ENCODE measurements at places on chromosomes 7 and 10.

DNA sequence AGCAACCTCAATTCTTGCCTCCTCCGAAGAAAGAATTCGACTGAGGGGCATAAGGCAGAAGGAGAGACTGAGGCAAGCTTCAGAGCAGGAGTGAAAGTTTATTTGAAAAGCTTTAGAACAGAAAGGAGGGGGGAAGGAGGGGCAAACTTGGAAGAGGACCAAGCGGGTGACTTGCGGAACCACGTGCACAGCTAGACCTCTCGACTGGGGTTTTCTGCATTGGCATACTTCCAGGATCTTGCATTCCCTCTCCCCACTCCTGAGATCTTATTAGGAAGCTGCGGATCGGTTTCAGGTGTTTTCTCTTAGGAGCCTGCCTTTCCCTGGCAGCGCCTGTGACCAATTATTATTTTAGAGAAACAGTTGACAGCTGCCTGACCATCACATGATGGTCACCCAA is 20.3 kb upstream of the CPXM2 start:
- DNase-seq: peak; percentile 24

GRCh38 chr10:130045801-130046321 is 64.8 kb downstream of the C10orf143 start:
- no peak for DNase-seq

GRCh38 chr7:129264534-129264933 is 39.7 kb downstream of the AHCYL2 start:
- DNase-seq: no peak

GRCh38 chr7:12423355-12423996 is 19.8 kb upstream of the VWDE start:
- no peak for DNase-seq

- DNase-seq: no peak
Measured at GRCh38 chr10:71534568-71535194, 138.0 kb downstream of the CDH23 start.

DNA sequence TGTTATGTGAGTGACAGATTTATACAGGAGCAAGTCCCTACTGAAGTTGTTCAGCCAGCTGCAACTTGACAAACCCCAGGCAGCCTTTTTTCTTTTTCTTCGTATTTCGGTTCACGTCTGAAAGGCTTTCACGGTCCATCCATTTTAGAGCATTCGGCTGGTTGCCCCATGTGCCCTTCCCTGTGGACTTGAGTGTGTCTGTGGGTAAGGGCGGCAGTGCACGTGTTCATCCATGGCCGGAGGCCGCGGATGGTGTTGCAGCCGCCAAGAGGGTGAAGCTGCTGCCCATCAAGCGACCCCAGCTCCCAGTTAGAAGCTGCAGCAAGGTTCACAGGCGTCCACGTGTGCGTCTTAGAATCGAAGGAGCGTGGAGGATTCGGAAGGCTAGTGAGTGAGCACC is 35.9 kb downstream of the PPP2R2D start:
- no peak for DNase-seq

GRCh38 chr7:5692112-5692844 is 89.2 kb downstream of the RNF216 start:
- no peak for DNase-seq

- no peak for DNase-seq
Measured at GRCh38 chr10:92849576-92850090, 1.3 kb downstream of the EXOC6 start.

GRCh38 chr7:123747620-123748141 is 1.1 kb downstream of the WASL start:
- no peak for DNase-seq

DNA sequence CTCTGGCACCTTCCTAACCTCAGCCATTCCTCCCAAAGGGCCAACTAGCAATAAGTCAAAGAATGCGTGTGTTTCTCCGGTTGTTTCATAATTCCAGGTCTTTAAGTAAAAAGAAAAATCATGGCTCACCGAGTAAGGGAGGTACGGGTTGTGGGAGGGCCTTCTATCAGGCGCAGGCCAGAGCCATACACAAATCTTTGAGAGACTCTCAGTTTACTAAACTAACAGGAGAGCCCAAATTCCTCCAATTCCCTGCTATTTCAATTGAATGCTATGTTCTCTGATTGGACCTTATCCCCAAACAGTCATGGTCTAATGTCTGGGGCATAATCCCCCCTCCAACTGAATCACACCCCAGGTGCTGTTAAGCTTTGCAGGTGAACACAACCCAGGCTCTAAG is 26.2 kb upstream of the SLF2 start:
- DNase-seq: no peak

- no peak for DNase-seq
Measured at GRCh38 chr10:43409385-43410109, 561 bp upstream of the HNRNPF start.

- no peak for DNase-seq
Measured at GRCh38 chr7:116329686-116330503, 119.6 kb downstream of the TES start.

DNA sequence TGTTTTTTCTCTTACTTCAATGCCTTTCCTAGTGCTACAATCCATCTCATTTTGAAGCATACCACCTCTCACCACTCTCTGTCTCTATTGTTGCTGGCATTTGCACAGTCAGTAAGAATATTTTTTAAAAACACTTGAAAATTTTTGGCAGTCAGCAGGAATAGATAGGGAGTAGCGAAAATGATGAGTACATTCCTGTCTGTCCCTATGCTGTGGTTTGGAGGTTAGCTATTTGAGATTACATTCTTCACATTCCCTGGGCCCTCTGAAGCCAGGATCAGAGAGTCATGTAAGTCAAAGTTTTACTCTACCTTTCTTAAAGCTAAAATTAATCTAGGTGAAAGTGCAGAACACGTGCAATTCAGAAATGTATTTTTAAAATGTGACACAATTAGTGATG is 53.0 kb upstream of the MAGI2 start:
- DNase-seq: no peak

DNA sequence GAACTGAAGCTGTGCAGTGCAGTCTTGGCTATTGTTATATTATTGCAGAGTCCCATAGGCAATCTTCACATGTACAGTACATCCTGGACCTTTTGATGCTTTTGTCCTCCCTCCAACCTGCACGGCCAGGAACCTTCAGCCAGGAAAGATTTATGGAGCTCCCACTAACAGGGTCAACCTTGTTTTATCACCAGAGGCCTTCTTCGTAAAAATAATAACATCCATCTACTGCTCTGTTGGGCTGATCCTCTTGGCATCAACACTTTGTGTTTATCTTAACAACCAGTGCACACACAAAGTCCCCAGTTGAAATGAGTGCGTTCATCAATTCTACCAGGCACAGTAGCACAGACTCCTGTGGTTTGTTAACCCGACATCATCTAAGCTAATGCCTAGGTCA is 72.4 kb downstream of the AGMO start:
- no peak for DNase-seq

DNA sequence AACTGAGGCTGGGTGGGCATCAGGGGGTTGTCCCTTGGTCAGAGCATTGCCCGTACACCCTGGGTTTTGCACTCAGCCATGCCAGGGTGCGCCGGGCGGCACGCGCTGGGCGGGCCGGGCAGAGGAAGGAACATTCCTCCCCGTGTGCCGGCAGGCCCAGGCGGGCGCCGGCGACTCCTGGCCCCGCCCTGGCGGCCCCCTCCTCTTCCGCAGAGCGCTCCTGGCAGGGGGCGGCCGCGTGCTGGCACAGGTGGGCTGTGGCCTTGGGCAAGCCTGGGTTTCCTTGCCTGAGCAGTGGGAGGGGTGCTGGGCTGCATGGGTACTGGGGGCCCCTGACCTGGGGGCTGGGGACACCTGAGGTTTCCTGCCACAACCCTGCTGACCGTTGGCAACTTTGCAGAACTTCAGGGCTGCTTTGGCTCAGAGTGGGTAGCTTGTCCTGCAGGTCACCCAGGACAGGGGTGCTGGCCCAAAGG is 3.9 kb downstream of the LFNG start:
- DNase-seq: no peak

- no peak for DNase-seq
Measured at GRCh38 chr10:114045136-114046086, 1.7 kb downstream of the ADRB1 start.

DNA sequence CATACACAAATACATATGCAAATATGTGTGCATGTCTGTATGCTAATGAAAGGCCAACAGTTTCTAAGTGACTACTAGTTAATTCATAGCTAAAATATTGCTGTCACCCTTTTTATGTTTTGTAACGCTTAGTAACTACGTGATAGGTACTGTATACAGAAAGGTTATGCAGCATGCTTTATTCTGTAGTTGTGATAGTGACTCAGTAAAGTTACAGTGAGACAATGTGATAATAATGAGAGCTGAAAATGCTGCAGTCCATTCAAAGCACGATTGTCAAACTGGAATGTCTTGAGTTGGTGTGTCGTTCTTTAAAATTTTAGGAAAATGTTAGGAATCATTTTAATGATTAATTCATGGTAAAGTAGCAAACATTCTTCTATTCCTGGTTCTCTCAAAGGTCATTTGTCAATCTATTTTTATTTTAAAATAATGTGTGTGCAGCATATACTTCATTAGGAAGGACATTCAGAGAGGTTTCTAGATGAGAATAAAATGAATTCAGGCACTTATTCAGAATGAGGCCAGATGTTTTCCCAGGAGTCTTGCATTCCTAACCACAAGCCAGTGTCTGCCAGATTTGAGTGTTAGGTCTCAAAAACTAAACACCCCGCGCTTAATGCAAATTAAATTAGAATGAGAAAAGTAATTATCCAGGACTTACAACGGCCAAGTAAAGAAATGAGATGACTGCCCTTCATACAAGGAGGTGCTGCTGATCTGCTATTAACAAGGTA is 408.8 kb upstream of the FZD8 start:
- DNase-seq: no peak

GRCh38 chr10:1597370-1598146 is 139.8 kb downstream of the ADARB2 start:
- DNase-seq: no peak

- no peak for DNase-seq
Measured at GRCh38 chr7:142498364-142498763, 240.5 kb upstream of the PRSS58 start.

GRCh38 chr7:156220701-156221100 is 408.4 kb upstream of the SHH start:
- no peak for DNase-seq

GRCh38 chr7:103059471-103059870 is 15.1 kb downstream of the FBXL13 start:
- DNase-seq: no peak

DNA sequence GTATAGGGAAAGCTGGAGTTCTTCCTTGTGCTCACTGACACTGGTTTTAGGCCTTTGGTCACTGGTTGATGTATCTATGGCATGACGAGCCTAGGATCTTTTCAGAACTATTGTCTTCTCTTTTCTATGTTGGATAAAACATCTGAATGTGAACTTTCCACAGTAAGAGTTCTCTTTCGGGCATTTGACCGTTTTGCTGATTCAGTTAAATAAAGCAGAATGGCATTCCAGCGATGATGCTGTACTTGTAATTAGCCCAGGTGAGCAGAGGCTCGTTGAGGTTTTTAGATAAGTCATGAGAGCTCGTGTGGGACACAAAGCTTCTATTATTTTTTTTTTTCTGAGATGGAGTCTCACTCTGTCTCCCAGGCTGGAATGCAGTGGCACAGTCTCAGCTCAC is 160.2 kb upstream of the DPP6 start:
- no peak for DNase-seq

- peak; percentile 24 for DNase-seq
Measured at GRCh38 chr10:88896994-88897853, 17.2 kb downstream of the STAMBPL1 start.

DNA sequence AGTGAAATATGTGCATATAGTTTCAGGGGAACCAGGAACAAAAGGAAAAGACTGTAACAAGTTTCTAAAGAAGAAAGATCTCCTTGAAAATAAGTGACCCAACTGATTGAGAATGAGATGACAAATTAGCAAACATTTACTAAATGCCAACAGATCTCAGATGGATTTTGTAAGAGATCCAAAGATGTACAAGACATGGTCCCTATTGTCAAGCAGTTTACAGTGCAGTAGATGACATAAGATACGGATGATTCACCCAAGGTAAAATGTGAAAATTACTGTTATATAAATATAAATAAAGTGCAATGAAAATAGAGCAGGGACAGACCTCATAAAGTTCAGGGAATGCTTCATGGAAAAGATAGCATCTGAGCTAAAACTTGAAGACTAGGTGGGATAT is 121.5 kb upstream of the FZD1 start:
- DNase-seq: no peak

- no peak for DNase-seq
Measured at GRCh38 chr7:128263420-128263819, 22.3 kb downstream of the LEP start.

DNA sequence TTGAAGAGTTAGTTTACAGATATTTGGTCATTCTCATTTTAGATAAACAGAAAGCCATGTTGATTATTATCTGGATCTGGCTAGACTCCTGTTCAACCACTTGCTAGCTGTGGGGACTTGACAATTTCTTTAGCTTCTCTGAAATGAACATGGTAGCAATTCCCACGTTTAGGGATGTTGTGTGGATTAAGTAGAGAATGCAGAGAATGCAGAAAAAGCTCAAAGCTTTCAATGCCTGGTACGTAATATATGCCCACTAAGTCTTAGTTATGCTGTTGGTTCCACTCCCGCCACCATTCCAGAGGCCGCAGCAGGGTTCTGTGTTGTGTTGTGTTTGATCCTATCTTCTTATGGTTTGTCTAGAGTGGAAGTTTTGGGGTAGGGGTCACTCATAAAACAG is 39.2 kb upstream of the RPA3 start:
- no peak for DNase-seq

- DNase-seq: peak; percentile 19
Measured at GRCh38 chr7:77538281-77539212, 1.5 kb downstream of the PTPN12 start.

DNA sequence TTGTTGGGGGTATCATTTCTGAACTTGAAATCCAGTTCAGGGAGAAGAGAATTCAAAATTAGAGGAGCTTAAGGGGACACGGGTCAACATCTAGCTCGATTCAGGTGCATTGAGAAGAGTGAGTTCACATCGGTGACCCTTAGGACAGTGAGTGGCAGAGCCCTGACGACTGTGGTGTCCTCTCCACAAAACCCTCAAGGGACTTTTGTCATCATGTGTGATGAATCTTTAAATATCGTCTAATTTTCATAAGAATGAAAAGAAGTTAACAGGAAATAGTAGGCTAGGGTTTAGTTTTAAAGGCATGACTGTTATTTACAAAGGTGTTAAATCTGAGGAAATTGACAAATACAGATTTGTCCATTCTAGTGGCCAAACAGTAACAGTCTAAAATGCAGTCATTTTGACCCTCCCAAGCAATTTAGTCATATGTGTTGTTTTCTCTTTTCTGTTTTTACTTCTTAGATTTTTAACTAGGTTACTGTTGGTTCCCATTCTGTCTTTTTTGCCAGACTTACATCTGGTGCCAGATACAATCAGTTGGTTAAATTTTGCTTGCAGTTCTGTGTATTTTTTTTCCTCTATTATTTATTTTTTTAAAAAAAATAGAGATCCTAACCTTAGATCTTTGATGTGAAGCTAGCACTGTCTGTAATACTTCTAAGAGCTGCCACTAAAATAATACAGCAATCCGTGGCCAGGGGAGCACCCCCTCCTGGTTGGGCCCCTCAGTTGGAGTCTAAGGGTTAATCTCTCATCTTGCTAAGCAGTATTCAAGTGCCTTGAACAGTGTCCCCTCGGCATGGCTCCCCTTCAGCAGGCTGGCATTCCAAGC is 34.9 kb upstream of the SH2B2 start:
- no peak for DNase-seq

Data from NCI-H187 treated with DMSO at 0.1 percent for 48 hours (cell line).